ENCODE measurements at places on chromosomes 3 and 15. TPM values are rescaled to one million over a fixed set of nuclear protein-coding genes. Genes with fewer than 3 reads are reported as not detected.
A peak's percentile ranks its signal among the peaks of the same experiment; 100 is the strongest.

GRCh38 chr15:98699591-98700424 is 51.5 kb downstream of the IGF1R start:
- no peak for DNase-seq

GRCh38 chr3:189756582-189757078 is 125.4 kb downstream of the TP63 start:
- peak; percentile 74 for DNase-seq

DNA sequence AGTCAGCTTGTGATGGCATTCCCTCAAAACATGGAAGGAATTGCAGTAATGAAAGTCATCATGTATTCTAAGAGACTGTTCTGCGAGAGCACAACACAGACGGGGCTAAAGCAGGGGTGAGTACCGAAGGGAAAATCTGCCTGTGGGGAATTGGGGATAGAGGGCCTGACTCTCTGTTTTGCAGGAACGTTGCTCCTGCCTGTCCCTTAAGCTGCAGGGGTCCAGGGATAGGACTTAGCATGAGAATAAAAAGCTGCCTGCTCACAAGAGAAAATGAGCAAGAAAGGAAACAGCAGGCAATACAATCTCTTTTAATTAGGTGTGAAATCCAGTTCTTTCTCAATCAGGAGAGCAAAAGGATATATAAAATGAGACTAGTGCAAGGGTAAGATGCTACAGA is 62.2 kb downstream of the TIGIT start:
- no peak for DNase-seq

DNA sequence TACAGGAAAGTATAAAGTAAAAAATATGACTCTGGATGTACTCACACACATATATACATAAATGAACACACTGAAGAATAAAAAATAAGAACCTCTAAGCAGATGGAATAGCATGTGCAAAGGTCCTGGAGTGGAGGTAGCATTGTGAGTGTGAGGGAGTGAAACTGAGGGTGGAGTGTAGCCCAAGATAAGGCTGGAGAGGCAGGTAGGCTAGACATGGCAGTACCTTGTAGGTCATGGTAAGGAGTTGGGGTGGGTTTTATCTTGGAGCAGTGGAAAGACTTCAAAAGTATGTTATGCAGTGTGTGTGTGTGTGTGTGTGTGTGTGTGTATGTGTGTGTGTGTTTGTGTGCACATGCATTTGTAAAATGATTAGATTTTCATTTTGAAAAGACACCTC is 49.5 kb downstream of the TLNRD1 start:
- DNase-seq = no peak

DNA sequence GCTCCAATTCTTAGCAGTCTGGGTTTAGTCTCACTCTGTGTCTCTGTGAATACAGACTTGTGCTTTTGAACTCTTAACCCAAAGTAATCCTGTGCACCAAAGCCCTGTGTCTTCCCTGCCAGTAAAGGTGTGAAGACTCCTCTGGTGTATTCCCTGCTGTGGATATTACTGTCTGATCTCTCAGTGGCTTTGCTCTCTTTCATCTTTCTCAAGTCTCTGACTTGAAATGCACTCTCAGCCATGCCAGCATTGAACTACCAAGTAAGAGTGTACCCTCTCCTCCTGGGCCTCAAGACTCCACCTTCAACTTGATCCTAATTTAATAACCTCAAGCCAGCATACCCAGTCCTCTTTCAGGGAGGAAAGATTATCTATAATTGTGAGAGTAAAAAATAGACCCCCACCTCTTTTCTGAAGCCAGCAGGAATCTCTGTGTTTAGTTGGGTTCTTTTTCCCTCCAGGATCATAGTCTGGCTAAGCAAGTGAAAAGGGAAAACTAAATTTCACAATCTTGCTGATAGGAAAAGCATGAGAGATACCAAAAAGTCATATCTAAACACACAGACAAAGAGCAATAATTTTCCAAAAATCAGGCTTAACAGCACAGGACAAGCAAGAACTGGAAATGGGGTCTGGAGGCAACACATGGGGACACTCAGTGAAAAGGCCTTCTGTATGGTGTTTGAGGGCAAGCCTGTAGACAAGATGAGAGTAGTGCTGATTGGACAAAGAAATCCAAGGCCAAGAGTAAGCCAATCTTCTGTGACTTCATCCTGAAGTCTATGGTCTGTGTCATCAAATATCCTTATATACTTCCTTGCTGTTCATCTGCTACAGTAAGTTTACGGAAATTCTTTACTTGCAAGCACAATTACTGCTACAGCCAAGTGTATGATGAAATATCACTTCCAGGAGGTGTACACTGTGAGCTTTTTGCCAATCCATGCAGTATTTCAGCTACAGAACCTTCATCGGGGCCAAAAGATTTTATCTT is 296.1 kb upstream of the TGFBR2 start:
- no peak for DNase-seq

Gene NME9
- total RNA-seq = 0.57 TPM

Gene PLA2G4E
- not detected for total RNA-seq

GRCh38 chr3:71111784-71112440 is 471.6 kb downstream of the FOXP1 start:
- no peak for DNase-seq

Gene TMCC1
- 5.9 TPM for total RNA-seq

Gene CD200
- not detected for total RNA-seq

Gene ASB14
- total RNA-seq = not detected

GRCh38 chr15:95129574-95129973 is 898.2 kb downstream of the MCTP2 start:
- no peak for DNase-seq

Gene PTPRG
- 7.4 TPM for total RNA-seq

Gene CTDSPL
- 36.4 TPM for total RNA-seq

Gene TPRG1
- 0.81 TPM for total RNA-seq

- no peak for DNase-seq
These were observed 27.6 kb downstream of the ZNF860 start for GRCh38 chr3:32009101-32009500.

DNA sequence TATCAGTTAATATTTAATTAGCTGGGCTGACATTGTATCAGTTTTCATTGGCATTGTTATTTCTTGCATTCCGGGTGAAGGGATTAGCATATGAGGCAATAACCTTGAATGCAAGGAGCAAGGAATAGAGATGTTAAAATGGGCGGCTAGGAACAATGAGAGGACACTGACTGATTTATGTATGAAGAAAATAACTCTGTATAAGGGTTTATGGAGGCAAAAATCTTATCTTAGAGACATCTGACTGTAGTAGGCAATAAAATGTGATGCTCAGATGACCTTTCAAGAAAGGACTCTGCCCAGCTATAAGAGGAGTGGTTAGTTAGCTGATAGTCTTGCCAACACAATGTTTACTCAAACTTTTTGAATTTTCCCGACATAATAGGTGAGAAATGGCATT is 158.3 kb downstream of the EFHB start:
- DNase-seq = no peak

GRCh38 chr3:128550113-128550440 is 57.1 kb upstream of the GATA2 start:
- no peak for DNase-seq

GRCh38 chr3:117106396-117106795 is 396.8 kb downstream of the TUSC7 start:
- DNase-seq = no peak

Gene ADPRH
- 1.7 TPM for total RNA-seq

GRCh38 chr3:57696801-57697321 is 4.0 kb upstream of the DENND6A start:
- no peak for DNase-seq

DNA sequence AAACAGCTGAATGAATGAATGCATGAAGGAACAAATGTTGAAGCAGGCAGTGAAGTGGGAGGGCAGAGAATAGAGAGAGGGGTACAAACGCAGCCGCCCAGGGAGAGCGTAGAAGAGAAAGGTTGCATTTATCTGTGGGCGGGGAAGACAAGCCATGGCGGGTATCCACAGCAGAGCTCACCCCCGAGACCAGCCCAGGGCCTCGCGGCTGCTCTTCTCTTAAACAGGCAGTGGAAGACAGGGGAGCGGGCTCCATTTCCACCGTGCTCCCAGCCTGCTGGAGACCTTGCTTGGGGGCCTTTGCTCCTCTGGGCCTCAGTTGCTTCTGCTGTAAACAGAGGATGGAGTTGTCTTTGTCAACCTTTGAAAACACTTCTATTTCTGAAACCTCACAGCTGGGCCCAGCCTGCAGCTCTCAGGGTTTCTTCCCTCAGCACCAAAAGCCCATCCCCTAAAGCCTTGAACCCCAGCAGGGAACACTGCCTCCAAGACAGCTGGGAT is 259.5 kb downstream of the UACA start:
- no peak for DNase-seq

- DNase-seq = peak; percentile 97
These were observed 232.6 kb upstream of the LRTM1 start for GRCh38 chr3:55160241-55160983.

Gene SLC12A1
- total RNA-seq = not detected

GRCh38 chr15:78828920-78829319 is 17.7 kb upstream of the ADAMTS7 start:
- no peak for DNase-seq

DNA sequence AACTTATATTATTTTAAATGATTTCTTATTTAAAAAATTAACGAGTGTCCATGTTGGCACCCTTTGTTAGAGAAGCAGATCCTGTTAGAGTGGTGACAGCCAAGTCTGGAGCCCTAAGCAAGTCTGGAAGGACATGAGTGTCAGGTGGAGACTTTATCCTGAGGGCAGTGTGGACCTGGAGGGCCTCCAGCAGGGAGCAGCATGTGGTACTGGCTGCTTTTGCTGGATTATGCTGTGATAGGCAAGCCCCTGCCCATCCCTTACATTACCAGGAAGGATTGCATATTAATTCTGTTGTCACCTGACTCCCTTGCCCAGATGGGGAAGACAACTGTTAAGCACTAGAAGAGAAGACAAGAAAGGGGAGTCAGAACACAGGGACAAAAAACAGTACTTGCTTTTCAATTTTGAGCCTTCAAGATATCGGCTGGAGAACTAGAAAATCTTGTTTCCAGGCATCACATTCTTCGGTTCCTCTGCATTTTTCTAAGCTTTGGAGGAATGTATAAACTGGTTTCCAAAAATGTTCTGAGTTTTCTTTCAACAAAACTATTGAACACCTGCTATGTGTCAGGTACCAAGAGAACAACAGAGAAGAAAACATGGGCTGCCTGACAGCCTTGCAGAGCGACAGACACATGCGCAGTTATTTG is 22.7 kb downstream of the ZNF860 start:
- DNase-seq = no peak

GRCh38 chr3:94167796-94168195 is 104.9 kb downstream of the NSUN3 start:
- no peak for DNase-seq

DNA sequence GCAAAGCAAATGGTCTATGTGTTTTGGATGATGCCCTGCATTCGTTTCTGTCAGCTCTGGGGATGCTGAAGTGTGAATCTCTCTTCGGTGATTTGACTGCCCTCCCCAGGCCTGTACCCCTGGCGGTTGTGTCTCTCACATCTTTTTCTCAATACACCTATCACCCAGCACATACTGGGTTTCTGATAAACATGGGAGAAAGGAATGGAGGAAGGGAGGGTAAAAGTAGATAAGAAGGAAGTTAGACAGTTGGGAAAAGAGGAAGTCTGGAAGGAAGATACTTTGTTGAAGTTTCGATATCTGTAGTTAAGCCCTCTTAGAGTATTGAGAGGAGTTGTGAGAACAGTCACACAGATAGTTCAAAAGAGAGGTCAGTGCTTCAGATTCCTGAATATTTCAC is 35.8 kb upstream of the LRTM1 start:
- no peak for DNase-seq

Gene FBXO40
- total RNA-seq = not detected

DNA sequence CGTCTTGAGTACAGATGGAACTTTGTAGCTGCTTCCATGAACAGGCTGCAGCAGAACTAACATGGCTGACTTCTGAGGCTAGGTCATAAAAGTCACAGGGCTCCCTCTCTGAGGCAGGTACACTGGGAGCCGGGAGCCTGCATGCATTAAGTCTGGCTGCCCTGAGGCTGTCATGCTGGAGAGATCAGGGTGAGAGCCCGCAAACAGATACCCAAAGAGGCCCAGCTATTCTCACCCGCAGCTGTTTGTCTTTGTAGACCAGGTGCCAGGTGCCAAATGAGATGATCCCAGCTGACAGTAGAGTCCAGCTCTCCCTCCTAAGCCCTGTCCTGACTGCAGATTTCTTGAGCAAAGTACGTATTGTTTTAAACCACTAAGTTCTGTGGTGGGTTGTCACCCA is 8.6 kb upstream of the SLCO3A1 start:
- no peak for DNase-seq

GRCh38 chr15:31341071-31341470 is 14.4 kb downstream of the KLF13 start:
- DNase-seq = no peak

- DNase-seq = no peak
These were observed 307.0 kb downstream of the EPHA6 start for GRCh38 chr3:97121386-97121785.

DNA sequence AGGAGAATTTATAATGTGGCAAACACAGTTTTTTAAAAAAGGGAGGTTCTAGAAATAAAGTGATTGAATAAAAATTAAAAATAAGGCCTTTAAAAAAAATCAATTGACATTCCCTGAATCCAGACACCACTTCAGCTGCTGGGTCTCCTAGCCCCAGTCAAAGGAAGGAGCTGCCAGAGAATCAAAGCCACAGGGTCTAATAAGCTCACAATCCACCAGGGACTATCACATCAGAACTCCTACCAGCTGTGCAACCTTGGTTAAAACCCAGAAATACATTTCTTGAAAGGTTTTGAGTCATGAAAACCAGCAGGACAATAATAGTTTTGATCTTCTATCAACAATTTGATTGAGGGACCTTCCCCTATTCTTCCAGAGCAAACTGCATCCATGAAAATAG is 134.5 kb downstream of the MECOM start:
- DNase-seq = no peak

DNA sequence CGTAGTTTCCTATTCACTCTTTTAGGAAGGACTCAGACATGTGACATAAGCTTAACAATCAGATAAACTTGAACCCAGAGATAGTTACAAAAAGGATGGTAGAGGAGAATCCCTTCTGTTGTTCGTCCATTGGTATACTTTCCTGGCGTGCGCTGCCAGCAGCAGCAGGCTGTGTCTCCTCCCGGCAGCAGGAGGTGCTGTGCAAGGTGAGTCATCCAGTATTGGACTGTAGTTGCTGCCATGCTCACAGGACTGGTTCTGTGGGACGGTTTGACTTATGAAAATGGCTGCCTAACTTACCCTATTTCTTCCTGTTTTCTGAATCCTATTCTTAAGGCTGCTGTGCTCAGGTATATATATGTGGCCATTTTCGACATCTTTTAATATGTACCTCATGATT is 253.4 kb upstream of the LRRC3B start:
- no peak for DNase-seq

Gene MRPS22
- 66.9 TPM for total RNA-seq

Gene CTXN2
- not detected for total RNA-seq

DNA sequence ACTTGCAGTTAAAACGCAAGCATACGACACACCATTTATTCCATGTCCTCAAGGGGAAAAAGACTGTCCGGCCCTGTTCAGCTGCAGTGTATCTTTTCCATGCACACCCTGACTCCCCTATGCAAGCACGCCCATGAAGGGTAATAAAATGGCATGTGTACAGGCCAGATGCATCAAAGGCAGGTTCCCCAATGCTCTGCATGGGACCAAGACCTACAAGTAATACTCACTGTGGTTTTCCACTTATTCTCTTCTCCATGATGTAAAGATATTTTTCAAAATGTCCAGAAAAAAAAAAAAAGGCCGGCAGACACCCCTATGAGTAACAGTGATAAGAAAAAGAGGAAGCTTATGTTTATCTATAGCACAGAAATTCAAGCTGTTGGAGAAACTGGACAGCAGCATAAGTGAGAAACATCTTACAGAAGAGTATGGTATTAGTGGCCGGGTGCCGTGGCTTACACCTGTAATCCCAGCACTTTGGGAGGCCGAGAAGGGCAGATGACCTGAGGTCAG is 70.8 kb downstream of the MCF2L2 start:
- no peak for DNase-seq

GRCh38 chr3:99899603-99900002 is 81.9 kb downstream of the CMSS1 start:
- DNase-seq = no peak

All from Caki2 (cell line).